ENCODE measurements at places on chromosomes 12 and 14.

GRCh38 chr12:85784096-85784720 is 52.0 kb downstream of the RASSF9 start:
- no peak for DNase-seq

DNA sequence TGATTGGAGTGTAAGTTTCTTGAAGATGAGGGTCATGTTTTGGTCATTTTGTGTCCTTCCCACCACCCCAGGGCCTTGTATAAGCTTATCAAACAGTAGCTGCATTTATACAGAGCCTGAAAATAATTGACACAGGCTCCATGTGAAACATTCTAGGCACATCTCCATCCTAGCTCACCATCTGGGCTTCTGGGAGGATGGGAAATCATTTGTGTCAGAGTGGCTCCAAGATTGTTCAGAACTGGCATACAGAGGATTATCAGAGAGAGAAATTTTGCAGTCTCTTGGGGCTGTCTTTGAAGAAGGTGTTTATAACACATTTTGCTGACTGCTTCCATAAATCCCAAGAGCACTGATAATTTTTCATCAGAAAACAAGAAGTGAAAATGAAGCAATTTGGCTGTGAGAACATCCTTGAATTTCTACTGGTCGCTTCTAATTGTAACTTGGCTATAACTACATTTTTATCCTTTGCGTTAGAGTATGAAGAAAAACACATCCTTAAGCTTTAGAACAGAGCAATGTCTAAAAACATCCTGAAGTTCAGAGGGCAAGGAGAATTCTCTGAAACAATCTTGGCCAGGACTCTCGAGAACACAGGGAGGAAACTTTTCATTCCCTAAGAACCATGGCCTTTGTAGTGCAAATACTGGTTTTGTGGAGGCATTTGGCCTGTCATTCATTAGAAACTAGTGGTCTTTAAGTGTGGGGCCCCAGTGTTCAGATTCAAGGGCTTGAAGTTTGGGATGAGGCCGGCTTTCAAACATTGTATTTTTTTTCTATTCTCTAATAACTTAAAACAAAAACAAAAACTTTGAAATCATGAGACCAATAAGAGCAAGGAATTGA is 151.1 kb downstream of the DACT1 start:
- DNase-seq = no peak

- DNase-seq = no peak
These were observed 88.3 kb upstream of the E2F7 start for GRCh38 chr12:77153706-77154105.

- DNase-seq = no peak
These were observed 32.9 kb downstream of the ZFHX2 start for GRCh38 chr14:23518709-23519108.

- DNase-seq = no peak
These were observed 107.7 kb downstream of the RAD51B start for GRCh38 chr14:67927244-67927643.

DNA sequence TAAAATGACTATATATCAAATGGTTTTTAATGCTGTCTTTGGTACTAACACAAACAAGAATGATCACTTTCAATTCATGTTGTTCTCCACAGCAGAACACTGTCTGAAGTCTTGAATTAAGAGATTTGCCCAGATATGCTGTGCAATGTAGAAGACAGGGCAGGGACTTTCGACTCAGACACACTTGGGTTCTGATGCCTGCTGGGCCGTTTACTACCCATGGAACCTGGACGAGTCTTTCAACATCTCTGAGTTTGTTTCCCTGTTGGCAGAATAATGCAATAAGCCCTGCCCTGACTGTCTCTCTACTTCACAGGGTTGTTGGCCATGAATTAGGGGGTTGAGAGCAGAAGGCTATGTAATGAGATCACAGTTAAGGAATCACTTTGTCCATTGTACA is 162.6 kb upstream of the TMPO start:
- DNase-seq = no peak

DNA sequence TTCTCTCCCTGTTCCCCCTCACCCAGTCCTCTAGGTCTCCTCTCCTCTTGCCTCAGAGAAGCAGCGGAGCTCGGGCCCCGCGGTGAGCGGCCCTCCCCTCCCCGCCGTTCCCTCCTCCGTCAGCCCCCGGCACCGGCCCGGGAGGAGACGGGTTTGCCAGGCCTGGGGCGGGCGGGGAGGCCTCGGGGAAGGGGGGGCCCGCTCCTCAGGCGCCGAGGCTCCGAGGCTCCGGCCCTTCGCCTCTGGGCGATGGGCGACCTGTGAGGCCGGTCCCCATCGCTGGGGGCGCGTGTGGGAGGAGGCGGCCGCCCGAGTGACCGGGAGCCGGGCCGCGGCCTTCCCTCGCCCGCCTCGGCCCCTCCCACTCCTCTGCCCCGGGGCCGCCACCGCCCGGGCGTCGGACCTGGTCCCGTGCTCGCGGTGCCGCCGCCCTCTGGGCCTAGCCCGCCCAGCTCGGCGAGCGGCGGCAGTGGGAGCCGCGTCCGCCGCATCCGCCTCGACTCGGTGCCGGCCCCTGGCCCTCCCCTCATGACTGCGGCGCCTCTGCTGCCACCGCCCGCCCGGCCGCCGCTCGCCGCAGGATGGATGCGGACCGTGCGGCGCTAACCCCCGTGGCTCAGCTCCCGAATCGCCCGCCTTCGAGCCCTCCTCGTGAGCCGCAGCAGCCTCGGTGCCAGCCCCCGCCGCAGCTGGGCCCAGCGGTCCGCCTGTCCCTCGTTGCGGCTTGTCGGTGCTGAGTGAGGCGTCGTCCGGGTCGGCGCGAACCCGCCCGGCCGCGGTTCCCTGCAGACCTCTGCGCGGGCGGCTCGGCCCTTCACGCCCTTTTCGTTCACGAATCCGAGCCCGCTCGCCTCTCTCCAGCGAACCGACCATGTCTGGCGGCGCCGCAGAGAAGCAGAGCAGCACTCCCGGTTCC is 574 bp downstream of the WNK1 start:
- no peak for DNase-seq

DNA sequence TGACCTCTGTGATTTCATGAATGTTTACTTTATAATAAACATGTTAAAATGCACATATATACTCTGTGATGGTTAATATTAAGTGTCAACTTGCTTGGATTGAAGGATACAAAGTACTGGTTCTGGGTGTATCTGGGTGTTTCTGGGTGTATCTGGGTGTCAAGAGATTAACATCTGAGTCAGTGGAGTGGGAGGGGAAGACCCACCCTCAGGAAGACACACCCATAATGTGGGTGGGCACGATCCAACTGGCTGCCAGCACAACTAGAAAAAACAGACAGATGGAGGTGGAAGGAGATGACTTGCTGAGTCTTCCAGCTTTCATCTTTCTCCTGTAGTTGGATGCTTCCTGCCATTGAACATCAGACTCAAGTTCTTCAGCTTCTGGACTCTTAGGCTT is 11.9 kb downstream of the NUP37 start:
- DNase-seq = no peak

DNA sequence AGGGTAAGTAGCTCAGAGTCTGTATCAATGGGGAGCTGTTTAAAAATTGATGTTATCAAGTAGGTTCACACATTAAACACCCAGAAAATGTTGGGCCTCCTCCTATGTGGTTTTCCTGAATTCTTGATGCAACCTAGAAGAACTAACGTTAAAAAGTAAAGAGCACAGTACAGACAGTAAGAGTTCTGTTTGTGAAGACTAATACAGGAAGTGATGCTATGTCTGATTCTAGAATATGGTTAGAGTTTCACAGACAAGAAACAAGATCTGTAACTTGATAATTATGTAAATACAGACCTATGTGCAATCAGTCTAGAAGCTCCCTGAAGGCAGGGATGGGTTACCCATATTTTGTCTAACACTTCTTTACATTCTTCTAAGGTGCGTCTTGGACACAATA is 214.9 kb upstream of the BTG1 start:
- DNase-seq = no peak

DNA sequence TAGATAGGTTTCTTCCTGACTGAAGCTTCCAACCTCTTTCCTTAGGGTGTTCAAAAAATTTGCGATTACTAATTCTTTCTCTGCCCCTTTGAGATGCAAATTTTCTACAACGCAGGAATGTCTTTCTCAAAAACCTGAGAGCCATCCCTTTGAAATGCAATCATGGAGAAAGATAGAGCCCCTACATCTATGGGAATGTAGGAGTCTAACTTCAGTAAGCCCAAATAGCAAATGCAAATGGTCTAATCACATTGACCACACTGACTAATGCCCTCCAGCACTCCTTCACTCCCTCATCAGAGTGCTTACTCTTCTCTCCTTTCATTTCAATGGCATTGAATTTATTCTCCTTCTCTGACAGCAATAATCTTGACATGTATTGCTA is 107.1 kb downstream of the SLC6A15 start:
- peak; percentile 100 for DNase-seq

GRCh38 chr14:105064001-105064400 is 1.2 kb downstream of the GPR132 start:
- DNase-seq = no peak

DNA sequence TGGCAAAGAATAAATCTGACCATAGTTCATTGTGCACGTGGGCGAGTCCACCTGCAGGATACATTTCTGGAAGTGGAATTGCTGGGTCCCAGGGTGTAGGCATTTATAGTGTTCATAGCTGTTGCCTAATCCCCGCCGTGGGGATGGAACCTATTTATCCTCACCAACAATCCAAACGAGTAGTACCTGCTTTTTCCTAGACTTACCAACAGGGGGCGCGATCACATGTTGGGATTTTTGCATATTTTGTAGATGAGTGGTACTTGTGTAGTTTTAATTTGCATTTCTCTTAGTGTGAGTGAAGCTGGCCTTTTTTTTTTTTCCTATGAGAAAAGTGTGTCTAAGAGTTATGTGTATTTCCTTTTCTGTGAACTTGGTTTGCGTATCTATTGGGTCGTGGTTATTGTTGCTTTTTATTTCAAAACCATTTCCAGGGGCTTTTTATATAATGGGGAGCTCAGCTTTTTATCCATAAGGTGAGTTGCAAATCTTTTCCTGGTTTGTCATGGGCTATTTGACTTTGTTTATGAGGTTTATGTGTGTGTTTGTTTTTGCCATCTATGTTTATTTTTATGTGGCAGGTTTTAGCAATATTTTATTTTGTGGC is 67.2 kb downstream of the CCDC92 start:
- DNase-seq = peak; percentile 76

GRCh38 chr14:61602003-61602732 is 93.1 kb upstream of the HIF1A start:
- peak; percentile 45 for DNase-seq

GRCh38 chr12:12559719-12560296 is 2.9 kb downstream of the DUSP16 start:
- DNase-seq = no peak

DNA sequence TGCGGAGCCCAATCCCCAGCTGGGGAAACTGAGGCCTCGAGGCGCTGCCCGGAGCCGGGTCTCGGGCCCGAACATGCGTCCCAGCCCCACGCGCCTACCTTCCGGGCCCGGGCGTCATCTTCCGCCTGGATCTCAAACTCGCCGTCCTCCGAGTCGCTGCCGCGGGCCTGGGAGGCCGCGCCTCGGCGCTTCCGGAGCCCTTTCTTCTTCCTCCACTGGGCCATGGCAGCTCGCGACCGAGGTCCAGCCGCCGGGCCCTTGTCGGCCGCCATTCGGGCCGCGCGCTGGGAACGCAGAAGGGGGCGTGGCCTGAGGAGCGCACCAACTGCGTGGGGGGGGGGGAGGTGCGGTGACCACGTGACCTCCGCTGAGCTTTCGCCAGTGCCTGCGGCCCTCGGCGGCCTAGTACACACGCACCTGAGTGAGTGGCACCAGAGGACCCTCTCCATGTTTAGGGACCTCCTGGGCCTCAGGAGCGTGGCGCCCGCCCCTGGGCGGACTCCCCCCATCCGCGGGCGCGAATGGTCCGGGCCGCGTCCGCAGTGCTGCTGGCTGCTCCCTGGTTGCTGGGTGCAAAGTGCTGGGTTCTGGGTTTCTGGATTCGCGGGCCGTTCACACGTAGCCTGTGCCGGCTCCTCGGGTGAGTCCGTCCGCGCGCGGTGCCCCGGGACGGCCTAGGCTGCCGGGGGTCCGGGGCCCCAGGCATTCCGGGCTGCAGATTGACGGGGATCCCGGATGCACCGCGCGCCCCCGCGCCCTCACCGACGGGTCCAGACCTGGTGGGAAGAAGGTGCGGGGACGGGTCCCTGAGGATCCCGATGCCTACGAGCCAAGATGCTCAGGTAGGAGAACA is at the start of the genes DDX54 and RITA1:
Gene DDX54 (minus strand): TSS at position 299 of the 853 bp plus-strand sequence. CDS start 27 bp downstream, at position 272.
Gene RITA1 (plus strand): TSS at position 542 of the 853 bp plus-strand sequence. CDS start 1,026 bp downstream, outside the sequence.
- DNase-seq = peak; percentile 91

DNA sequence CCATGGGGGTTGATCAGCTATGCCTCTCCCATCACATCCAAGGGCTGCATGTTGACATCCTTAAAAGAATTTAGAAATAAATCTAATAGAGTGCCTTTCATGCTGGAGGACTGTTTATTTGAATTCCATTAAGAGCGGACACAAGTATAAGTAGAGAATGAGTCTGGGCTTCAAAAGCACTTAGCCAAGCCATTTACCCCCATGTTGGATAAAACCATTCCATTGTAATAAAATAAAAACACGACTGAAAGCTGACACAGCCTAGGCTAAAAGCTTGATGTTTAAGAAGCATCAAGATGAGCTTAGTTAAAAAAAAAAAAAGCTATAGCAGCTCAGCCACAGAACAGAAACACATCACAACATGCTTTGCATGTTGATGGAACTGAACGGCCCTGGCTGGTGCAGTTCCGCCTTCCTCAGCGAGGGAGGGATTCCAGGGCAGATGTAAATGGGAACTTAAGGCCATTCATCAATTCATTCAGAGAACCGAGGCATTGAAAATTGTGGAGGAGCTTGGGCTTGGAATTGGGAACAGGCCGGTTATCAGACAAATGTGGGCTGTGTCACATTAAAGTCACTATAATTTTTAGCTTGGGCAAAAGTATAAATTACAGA is 41.2 kb downstream of the TMEM132D start:
- DNase-seq = no peak

GRCh38 chr12:112305951-112306350 is 76.3 kb downstream of the HECTD4 start:
- no peak for DNase-seq

- no peak for DNase-seq
These were observed 4.2 kb upstream of the RPS6KL1 start for GRCh38 chr14:74927225-74927624.

DNA sequence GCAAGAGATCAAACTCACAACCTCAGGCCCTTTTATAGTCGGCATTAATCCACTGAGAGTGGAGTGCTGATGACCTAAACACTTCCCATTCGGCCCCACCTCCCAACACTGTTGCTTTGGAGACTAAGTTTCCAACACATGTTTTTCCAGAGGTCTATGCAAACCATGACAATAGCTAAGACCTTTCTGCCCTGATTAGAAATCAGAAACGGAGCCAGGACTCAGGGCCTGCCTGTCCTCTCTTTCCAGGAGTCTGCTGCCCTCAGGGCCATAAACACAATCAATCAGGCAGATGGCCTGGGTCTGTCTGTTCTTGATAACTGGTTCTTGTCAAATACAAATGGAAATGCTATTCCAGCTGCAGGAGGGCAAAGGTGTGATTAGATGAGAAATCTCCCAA is 97.2 kb upstream of the PSMC1 start:
- no peak for DNase-seq

Measured in HAP-1 (cell line).